ENCODE measurements at places on chromosomes 4 and X.

DNA sequence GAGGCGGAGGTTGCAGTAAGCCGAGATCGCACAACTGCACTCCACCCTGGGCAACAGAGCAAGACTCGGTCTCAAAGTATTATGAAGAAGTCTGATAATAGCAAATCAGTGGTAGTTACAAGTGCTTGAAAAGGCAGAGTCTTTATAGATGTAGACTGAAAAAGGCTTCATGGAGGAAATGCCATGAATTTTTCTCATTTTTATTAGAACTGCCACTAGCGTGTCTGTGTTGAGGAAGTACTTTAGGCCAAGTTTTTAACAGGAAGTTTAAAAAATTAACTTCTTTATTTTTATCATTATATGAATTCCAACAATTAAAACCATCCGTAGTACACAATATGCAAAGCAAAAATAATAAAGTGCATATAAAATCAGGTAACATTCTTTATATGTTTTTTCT lies 32.8 kb upstream of the IL13RA1 start:
- DNase-seq: no peak

DNA sequence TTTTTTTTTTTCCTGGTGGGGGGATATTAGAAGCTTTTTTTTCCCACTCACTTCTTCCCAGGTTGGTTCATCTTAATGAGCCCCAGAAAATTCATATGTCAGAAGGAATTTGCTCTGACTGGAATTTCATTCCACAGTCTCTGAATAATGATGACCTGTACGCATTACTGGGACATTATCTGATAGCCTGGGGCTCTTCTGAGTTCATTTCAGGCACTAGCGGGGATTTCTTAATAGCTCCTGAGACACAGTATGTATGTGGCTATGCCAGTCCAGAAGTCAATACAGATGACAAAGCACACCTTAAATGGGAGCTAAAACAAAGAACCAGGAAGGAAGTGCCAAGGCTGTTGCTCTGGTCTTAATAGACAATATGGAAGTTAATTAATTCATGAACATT lies 295.2 kb upstream of the IGFBP7 start:
- no peak for DNase-seq

DNA sequence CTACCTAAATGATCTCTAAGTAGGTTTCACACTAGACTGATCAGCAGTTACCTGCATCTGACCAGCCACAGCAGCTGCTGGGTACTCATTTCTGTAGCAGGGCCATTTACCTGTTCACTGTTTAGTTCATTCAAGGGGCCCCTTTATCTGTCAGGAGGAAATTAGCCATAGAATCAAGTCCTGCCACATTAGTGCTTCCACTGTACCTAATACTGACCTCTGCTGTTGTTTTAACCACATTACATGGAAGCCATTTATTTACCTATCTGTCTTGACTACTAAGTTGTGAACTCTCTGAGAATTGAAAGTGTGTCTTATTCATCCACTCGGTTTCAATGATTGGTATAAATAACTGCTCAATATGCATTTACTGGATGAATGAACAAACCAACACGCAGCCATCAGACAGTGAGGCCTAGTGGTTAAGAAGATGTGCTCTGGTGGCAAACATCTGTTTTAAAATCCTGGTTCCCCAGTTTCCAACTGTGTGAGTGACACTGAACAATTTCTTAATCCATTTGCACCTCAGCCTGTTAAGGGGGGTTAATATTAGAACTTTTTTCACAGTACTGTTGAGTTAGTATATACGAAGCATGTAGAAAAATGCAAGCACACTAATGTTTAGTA lies 30.0 kb upstream of the ANXA5 start:
- no peak for DNase-seq

GRCh38 chr4:1556541-1557220 lies 127.4 kb downstream of the FAM53A start:
- no peak for DNase-seq

- no peak for DNase-seq
Measured at GRCh38 chr4:88998001-88998400, 59.0 kb downstream of the FAM13A start.

DNA sequence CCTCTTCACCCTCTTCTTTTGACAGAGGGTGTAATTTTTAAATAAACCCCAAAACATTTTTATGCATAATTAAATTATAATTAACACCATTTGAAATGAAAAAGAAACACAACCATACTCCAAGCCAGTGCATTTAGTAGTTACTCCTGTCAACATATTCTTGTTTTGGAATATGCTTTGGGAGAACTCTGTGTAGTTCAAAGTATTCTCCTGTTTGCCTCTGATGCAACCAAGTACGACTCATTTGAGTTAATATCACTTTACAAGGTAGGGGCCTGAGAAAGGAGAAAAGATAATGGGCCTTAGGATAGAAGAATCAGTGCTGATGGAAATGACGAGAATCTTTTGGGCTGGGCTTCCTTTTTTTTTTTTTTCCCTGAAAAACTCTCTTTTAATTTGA lies 2.7 kb downstream of the PTPN13 start:
- no peak for DNase-seq

GRCh38 chr4:71549516-71550160 lies 210.8 kb downstream of the SLC4A4 start:
- DNase-seq: no peak

DNA sequence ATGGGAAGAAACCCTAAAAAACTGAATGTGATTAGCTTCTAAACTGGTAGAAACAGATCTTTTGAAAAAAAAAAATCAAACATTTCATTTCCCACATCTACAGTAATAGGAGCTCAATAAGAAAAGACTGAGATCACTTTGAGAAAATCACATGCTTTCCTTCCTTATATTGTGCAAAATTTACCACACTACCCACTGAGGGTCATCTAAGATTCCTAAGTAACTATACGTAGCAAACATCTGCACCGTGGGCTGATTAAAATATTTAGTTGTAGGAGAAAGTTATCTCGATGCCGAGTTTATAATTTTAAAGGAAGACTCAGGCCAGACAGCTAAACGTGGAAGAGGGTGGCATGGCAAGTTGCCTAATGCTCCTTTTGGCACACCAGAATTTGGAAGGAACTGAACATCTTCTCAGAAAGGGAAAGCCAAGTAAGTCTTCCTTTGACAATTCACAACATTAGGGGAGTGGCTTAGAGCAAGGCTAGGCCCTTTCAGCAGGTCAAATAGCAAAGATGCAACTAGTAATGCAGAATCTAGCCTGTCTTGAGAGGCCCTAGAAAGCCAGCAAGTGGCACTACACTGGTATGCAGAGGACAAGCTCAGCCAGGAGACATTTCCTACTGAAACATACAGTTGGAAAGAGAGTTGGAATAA lies 128.0 kb downstream of the TMA16 start:
- no peak for DNase-seq

DNA sequence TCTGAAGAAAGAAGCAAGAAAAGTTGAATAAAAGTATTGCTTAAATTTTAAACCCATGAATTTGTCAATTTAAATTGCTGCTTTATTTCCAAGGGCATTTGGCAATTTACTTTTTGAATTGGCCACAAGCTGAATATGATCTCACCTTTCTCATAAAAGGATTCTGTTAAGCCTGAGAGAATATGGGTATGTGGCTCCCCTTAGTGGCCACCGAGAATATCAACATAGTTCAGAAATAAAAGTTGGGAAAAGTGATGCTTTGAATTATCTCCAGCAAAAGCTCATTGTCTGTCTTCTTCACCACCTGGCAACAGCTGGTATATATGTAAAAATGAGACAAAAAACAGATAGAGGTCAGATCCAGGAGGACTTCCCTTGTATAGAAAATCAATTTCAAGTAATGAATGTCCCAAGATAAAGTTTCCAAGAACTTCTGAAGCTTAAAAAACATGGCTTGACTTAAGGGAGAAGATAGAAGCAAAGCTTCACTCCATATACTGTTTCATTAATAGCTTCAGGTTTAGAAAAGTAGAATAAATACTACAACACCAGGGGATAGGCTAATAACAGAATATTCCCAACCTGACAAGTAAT lies 290.7 kb upstream of the FAM241A start:
- DNase-seq: no peak

GRCh38 chr4:183321079-183321478 lies 1.0 kb upstream of the CLDN22 start:
- no peak for DNase-seq

DNA sequence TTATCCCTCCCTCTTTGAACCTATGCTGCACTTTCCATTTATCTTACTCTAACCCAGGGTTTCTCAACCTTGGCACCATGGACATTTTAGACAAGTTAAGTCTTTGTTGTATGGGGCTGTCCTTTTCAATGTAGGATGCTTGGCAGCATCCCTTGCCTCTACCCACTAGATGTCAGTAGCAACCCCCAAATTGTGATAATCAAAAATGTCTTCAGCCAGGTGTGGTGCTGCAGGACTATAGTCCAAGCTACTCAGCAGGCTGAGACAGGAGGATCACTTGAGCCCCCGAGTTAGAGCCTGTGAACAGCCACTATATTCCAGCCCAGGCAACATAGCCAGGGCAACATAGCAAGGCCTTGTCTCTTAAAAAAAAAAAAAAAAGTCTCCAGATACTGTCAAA lies 7.0 kb downstream of the LRCH2 start:
- peak; percentile 25 for DNase-seq

- DNase-seq: no peak
Measured at GRCh38 chr4:176256921-176257320, 12.1 kb downstream of the ASB5 start.

DNA sequence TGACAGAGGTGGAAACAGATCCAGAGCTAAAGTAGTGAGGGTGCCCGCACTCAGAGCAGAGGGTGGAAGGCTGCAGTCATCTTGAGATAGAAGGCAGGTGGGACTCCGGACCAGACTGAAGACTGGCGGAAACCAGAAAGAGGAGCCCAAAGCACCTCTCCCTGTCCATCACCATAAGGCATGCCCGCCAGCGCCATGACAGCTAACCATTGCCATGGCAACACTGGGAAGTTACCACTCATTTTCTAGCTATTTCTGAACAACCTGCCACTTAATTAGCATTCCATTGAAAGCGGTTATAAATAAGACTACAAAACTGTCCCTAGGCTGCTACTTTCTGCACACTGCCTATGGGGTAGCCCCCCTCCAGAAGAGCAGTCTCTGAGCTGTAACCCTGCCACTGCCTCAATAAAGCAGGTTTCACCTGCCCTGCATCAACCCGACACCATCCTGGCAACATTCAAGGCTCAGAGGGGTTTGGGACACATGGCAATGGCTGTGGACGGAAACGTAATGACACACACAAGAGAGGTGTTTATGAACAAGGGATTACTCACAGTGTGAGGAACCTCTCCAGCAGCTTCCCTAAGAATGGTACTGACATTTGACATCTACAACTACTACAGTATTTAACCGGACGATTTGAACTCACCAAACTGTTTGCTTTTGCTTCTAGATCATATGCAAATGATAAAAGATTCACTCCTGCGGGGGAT lies 27.8 kb upstream of the FGFBP2 start:
- no peak for DNase-seq

- no peak for DNase-seq
Measured at GRCh38 chrX:13898603-13899002, 81.7 kb upstream of the GPM6B start.

DNA sequence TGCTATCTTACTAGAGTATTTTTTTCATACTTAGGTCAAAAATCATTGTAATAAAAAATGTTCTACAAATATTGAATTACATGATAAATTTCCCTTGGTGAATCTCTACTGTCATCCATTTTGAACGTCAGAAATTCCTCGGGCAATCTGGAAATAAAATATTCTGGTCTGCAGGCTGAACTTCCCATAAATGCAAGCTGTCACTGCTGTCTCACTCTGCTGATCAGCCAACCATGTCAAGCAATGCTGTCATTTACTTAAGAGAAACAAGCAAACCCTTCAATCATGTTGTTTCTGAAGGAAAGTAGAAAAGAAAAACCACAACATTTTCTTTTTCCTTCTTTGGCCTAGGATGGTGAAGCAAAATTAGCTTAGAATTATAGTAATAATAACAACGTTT lies 514.2 kb upstream of the GALNT7 start:
- DNase-seq: no peak

- no peak for DNase-seq
Measured at GRCh38 chrX:129585691-129586090, 45.6 kb downstream of the OCRL start.

GRCh38 chr4:112288455-112288854 lies 2.8 kb upstream of the TIFA start:
- no peak for DNase-seq

- DNase-seq: no peak
Measured at GRCh38 chrX:104419211-104419610, 146.8 kb upstream of the IL1RAPL2 start.

DNA sequence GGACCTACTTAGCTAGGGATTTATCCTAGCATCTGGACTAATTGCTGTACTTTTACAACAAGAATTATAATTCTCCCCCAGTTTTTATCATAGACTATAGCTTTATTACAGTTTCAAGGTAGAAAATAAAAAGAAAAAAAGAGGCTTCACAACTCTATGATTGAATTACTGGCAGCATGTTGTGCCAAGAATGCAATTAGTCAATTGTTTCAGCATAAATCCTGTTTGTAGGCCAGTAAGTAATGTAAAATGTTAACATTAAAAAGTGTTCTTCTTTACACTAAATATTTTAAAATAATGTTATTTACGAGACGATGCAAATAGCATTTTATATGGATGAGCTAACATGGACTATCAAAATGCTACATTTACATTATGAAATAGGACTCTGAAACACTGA lies 228.4 kb downstream of the MAPK10 start:
- DNase-seq: no peak

GRCh38 chrX:56783450-56783831 lies 54.4 kb downstream of the NBDY start:
- DNase-seq: no peak

- no peak for DNase-seq
Measured at GRCh38 chr4:141957416-141957815, 321.0 kb downstream of the IL15 start.

GRCh38 chr4:148097801-148098200 lies 344.4 kb downstream of the NR3C2 start:
- DNase-seq: peak; percentile 33

GRCh38 chr4:149523039-149523438 lies 292.6 kb downstream of the IQCM start:
- no peak for DNase-seq

- no peak for DNase-seq
Measured at GRCh38 chr4:45679411-45679810, 444.4 kb downstream of the GABRG1 start.

DNA sequence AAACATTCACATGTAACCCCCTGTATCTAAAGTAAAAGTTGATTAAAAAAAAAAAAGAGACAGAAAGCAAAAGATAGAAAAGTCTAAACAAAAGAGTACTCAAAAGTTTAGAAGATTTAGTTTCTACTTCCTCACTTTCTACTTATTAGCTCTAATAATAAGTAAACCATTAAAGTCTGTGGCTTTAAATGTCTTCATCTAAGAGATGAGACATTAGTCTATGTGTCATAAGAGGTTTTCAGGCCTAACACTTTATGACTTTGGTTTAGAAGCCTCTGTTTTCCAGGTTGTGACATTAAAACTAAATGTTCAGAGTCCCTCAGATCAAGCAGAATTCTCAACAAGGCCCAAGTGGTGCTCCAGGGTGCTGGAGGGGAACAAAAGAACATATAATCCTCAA lies 42.2 kb upstream of the GUCY1A1 start:
- DNase-seq: no peak

- DNase-seq: no peak
Measured at GRCh38 chr4:20359692-20360091, 108.0 kb downstream of the SLIT2 start.

Data from iPS DF 19.7 (cell line).